ENCODE measurements at places on chromosomes 7 and 10.

GRCh38 chr7:128830231-128831177, at the start of gene FLNC:
Gene FLNC (plus strand): TSS chr7:128830406. CDS start chr7:128830638, 232 bp downstream.
- DNase-seq, result no peak

- no peak for DNase-seq
These were observed 48.6 kb downstream of the HIBADH start for GRCh38 chr7:27614095-27614494.

GRCh38 chr7:100483090-100483721, 521 bp upstream of the NYAP1 start:
- peak; percentile 62 for DNase-seq

DNA sequence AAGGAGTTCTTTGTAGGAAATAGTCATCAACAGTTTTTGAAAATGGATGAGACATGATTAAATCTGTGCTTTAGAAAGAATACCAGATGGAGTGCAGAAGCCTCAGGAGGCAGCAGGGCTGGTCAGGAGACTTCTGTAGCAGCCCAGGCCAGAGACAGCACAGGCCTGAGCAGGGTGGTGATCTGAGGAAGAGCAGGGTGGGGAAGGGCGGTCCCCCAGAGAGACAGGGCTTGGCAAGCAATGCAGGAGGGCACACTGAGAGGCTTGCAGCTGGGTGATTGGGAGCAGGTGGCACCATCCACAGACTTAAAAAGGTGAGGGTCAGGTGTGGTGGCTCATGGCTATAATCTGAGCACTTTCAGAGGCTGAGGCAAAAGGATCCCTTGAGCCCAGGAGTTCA, 4.3 kb upstream of the SMKR1 start:
- DNase-seq, result no peak

DNA sequence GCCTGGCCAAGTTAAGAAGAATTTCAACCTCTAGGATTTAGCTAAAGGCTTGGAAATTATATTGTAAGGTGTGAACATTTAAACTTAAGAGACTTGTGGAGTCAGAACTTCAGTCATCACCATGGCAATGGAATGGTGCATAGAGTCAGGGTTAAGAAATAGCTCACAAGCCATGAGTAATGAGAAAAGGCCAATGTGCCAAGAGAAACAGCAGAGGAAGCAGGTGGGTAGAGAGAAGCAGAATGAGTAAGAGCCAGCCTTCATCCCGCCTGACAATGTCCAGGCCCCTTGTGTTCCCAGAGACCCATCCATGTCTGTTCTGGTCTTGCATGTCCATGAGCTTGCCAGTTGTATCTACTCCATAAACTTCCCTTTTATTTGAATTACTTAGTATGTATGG, 62.6 kb upstream of the TBX20 start:
- DNase-seq, result no peak

GRCh38 chr10:96585736-96586418, 935 bp downstream of the TM9SF3 start:
- no peak for DNase-seq

DNA sequence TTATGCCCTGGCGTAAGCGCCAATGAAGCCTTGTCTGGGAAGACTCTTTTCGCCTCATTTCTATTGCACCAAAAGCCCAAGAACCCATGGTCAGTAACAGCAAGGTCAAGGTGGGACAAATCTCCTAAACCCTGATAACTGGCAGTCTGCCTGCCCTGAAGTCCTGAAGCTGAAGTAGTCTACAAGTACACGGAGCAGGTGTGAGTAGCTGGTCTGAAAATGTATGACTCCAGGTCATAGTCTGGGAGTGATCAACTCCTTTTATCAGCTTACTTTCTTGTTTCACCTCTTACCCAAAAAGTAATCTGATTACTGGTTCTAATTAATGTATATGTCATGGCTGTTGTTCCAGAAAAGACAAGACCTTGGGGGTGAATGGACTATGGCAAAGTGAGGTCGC, 107.3 kb upstream of the EFCAB10 start:
- DNase-seq, result no peak

DNA sequence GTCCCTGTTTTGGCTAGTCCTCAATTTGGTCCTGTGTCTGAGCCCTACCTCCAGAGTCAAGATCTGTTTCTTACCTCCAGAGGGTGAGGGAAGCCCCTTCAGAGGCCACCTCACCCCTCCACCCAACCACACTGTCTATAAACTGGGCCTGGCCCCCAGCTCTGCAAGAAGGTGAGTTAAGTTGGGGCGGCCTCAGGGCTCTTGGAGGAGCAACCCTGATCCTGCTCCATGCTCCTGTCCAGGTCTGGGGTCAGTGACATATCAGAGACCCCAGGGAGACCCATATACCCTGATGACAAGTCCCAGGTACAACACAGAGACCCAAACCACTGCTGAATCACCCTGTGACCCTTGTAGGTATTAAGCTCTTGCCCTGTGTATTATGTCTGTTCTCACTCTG, 69.5 kb downstream of the MYL10 start:
- no peak for DNase-seq

DNA sequence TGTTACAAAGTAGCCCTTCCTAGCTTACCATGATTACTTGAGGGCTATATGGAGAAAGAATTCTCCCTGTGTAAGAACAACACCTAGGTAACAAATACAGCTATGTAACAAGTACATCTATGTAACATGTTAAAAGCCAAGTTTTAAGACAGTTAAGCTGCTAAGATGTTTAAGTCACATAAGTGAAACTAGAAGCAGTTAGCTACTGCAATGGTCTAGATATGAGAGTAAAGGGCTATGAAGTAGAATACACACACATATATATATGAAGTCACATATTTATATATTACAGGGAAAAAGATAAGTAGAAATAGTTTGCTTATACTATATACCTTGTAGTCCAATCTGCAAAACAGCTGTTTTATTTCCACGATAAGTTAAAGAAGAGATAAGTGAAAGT, 14.4 kb downstream of the POT1 start:
- DNase-seq, result no peak

GRCh38 chr7:7867846-7868571, 100.6 kb upstream of the GLCCI1 start:
- DNase-seq, result no peak

- DNase-seq, result no peak
These were observed 219.2 kb downstream of the CCSER2 start for GRCh38 chr10:84547616-84548015.

DNA sequence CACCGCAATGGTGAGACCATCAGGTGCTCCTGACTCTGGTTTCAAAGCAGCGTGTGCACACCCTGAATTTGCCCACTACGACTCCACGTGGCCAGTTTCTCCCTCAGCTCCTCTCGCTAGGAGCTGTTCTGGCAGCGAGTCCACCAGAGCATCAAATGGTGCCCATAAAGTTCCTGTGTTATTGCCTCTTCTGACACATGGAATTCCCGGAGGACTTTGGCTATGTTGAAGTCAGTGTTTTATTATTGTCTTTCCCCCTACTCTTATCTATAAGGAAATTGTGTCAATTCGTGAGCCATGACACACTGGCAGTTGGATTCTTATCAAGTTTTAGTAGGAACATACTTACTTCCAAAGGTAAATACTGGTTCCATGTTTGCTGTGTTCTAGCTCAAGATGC, 53.9 kb upstream of the NPVF start:
- no peak for DNase-seq

DNA sequence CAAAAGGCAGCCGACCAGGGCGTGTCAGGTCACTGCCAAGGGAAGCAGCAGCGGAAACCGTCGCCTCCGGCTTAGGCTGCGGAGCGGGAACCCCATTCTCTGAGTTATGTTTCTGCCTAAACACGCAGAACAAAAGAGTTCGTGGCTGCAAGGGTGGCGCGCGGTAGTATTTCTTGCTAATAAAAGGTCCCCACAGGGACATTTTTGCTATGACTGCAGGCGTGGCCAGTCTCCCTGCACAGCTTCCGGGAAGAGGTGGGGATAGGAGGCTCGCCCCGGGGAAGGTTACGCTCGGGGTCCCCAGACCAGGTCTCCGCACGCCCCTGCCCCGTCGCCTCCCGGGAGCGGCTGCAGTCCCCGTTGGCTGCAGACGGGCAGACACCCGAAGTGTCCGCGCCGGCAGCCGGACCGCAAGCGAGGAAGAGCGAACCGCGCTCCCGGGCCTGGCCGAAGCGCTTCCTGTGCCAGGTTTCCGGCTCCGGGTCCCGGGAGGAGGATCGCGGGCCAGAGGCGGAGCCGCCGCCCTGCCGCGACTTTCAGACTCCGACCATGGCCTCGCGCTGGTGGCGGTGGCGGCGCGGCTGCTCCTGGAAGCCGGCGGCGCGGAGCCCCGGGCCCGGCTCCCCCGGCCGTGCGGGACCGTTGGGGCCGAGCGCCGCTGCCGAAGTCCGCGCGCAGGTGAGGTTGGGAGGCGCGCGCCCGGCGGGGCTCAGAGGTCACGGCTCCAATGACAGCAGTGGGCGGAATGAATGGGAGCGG, at the start of gene PDSS1:
TSS of gene PDSS1 (plus strand) at position 539 of the 759 bp plus-strand sequence. CDS start at position 550, 11 bp downstream.
- peak; percentile 62 for DNase-seq

- DNase-seq, result no peak
These were observed 277.9 kb downstream of the HPSE2 start for GRCh38 chr10:98957801-98958200.

DNA sequence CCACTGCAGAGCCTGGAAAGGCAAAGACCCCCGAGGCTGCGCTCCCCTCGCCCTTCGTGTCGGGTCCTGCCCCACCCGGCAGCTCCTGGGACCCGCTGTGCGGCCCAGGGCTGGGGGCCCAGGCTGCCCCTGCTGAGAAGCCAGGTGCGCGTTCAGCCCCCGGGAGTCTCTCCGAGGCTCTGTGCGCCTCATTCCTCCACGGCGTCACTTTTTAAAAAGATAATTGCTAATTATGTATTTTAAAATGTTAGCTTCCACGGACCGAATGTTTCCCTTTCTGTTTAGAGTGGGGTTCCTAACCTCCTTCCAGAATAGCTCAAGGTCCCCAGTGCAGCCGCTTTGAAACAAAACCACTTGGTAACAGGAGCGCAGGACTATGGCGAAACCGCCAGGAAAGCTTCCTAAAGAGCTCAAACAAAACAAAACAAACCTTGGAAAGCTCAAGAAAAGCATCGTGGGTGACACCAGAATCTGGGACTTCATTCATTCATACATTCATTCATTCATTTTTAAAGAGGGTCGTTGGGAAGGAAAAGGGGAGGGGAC, 45.6 kb downstream of the PDIA4 start:
- DNase-seq, result no peak

DNA sequence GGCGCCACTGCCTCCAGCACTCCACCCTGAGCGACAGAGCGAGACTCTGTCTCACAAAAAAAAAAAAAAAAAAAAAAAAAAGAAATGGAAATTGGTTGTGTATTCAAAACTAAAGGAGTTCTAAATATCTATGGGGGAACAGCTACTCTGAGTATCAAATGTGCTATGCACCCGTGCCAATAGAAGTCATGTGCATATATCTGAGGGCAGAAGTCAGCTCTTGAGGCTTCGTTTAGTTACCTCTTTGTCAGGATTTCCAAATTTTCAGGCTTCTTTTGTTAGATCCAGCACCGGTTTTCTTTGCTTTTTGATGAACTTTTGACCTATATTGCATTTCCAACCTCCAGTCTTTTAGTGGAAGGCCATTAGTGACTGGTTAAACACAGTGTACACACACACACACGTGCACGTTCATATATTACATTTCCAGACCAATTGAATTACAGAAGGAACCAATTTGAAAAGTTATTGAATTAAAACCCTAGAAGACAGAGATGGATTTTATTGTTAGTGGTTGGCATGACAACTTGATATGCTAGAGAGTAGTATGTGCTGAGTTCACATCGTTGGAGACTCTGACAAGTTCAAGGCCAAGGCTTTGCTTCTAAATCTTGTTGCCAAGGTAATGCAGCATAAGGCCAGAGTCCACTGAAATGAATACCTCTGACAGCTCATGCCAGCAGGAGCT, 33.1 kb upstream of the ADD3 start:
- DNase-seq, result no peak

- DNase-seq, result no peak
These were observed 17.5 kb downstream of the DPYSL4 start for GRCh38 chr10:132204078-132204780.

GRCh38 chr10:69048103-69048502, 39.8 kb upstream of the SRGN start:
- no peak for DNase-seq

DNA sequence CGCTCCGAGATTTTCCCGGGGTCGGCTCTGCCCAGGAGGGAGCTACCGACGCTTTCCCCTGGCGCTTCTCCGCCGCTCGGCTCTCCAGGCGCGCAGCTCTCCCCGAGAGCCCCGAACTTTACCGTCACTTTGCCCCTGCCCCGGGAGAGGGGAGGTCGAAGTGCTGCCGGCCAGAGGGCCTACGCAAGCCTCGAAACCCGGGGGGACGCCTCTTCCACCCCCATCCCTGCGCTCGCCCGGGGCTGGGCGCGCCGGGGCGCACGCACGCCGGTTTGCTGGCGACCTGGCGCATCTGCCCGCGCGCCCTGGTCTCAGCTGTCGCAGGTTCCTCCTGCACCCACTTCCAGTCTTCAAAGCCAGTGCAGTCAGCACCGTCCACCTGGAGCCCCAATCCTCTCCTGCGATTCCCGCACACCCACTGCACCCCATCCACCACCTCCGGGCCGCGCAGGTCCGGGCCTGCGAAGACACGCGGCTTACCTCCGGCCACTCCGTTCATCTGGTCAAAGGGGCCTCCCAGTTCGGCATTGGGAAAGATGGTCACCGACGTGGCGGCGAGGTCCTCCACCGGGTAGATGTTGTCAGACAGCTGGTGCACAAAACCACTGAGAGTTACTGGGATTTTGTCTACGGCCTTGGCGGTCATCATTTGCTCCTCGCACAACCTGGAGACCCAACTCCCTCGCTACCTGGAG, 638 bp downstream of the EGR2 start:
- DNase-seq, result no peak

Measured in D721Med (cell line).